ENCODE measurements at places on chromosomes 2 and 18.

DNA sequence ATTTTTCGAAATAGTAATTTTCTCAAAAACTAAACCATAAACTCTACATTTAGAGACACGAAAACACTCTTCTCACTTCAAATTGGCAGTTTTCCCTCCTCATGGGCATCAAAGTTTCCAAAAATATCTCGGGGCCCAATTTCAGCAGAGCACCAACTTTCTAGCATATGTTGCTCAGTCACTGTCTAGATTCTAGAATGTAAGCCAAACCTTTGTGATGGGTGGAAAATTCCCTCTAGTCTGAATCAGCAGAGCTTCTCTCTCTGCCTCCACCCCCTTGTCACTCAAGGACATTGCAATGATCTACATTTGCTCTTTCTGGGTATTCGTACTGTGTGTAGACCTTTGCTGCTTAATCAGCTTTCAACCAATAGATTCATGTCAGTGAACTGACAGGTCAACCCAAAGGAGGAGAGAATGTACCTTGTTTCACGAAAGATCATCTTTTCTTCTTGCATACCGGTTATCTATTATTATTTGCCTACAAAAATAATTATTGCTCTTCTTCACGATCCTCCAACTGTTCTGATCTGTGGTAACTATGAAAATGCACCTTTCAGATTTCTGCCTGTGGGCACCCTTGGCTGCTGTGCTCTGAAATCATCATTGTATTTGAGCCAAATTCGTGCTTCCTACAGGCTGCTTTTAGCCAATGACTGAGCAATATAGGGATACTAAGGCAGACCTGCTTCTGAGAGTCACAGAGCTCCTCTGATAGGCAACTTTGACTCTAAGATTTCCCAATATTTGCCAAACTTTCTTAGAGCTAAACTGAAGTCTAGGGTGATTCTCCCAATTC lies 38.7 kb upstream of the GLS start:
- DNase-seq = no peak

GRCh38 chr2:179238027-179238426 lies 26.6 kb downstream of the SESTD1 start:
- DNase-seq = no peak

DNA sequence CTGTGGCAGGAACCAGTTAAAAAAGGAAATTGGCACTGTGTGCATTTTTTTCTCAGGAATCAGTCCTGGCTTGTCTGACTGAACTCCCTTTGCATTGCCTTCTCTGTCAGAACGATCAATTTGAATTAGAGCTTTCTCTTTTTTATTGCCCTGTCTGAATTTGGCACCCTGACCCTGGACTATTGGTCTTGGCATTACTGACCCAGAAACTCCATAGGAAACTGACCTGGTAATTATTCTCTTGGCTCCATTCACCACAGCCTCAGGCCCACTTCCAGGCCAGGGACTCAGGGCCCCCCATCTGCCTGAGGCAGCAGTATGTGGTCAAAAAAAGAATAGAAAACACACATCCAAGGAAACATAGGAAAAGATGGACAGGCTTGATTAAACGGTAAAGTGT lies 32.0 kb upstream of the CCDC88A start:
- DNase-seq = no peak

DNA sequence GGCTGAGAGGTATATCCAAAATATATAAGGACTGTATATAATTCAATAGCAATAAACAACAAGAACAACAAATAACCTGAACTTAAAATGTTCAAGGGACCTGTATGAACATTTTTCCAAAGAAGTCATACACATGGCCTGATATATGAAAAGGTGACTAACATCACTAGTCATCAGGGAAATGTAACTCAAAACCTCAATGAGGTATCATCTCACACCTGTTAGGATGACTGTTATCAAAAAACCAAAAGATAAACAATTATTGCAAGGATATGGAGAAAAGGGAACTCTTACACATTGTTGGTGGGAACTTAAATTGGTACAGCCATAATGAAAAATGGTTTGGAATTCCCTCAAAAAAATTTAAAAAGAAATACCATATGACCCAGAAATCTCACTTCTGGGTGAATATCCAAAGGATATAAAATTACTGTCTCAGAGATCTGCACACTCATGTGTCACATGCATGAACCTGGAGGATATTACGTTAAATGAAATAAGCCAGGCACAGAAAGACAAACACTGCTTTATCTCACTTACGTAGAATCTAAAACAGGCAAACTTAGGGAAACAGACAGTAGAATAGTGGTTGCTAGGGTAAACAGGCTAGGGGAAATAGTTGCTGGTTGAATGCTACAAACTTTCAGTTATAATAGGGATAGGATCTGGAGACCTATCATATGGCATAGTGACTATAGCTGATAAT lies 334.5 kb upstream of the MMADHC start:
- DNase-seq = no peak

- no peak for DNase-seq
Observed at GRCh38 chr2:175871331-175872004, 130.6 kb downstream of the LNPK start.

- DNase-seq = no peak
Observed at GRCh38 chr2:29220506-29221270, 105.5 kb downstream of the CLIP4 start.

DNA sequence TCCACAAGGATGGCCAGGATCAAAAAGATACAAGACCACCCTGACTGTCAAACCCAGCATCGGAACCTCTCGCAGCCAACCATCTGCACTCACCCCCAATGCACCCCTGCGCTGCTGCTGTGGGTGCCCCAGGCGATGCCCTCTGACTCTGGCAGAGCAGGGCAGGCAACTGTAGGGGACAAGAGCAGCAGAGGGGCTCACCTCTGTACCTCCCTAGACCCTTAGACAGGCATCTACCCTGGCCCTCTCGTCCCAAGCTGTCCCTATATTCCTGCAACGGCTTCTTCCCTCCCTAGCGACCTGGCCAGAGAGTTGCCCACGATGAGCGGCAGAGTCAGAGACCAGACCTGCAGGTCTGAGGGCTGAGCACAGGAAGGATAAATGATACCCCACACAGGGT lies 128.2 kb downstream of the HDAC4 start:
- DNase-seq = no peak

- DNase-seq = no peak
Observed at GRCh38 chr2:49807689-49808088, 653.4 kb upstream of the FSHR start.

GRCh38 chr18:26488417-26489009 lies 59.8 kb downstream of the KCTD1 start:
- peak; percentile 61 for DNase-seq

- no peak for DNase-seq
Observed at GRCh38 chr2:202883987-202884675, 12.6 kb upstream of the ICA1L start.

GRCh38 chr2:231800493-231801091 lies 14.3 kb downstream of the COPS7B start:
- DNase-seq = no peak

GRCh38 chr18:5542515-5543035 lies 1.2 kb downstream of the EPB41L3 start:
- no peak for DNase-seq

GRCh38 chr2:202035941-202036372 lies 2.3 kb downstream of the FZD7 start:
- DNase-seq = no peak

DNA sequence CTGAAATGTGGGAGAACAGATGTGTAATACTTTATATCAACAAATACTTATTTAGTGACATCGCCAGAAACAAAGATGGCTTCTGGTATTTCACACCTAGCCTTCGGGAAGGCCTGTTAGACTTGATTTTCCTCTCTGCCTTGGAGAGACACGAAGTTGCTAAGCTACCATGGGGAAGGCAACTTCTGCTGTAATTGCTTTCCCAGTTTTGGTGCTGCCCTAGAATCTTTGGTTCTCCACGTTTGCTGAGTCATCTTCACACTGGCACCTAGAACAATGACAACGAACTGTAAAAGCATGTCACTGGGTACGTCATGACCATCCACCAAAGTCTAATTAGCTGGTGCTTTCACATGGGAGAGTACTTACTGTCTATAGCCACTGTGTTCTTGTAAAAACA lies 58.7 kb upstream of the ACTR3 start:
- no peak for DNase-seq

DNA sequence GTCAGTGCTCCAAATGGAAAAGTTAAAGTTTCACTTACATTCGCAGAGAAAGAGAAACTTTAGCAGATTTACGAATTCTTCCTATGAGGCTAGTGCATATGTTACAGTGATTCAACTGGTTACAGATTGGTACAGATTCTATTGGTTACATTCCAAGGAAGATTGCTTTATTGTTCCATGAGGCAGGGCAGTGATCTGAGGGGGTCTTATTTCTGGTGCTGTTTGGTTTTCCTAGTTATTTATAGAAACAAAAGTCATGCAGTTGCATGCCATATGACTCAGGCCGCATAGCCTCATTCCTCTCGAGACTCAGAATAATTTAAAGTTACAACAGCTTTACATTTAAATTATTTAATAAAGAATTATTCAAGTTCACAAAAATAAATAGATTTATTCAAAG lies 385.4 kb upstream of the SYT4 start:
- no peak for DNase-seq

DNA sequence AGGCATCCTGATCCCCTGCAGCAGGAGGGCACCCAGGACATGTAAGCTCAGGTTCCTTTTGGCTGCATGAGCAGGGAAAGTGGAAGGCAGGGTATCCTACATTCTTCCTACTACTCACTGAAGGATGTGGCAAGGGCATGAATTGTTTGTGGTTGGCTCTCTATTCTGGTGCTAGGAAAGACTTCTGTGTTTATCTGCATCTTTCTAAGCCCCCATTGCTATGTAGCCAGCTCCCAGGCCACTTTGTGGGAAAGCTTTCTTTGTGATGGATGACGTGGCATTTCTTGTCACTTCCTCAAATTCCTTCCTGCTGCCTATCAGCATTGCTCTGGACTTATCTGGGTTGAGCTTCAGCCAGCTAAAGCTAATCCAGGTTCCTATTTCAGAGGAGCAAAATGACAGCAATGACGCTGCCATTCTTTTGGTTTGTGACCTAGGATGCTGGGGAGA lies 46.2 kb downstream of the MEIS1 start:
- no peak for DNase-seq

GRCh38 chr2:119428488-119429224 lies 3.0 kb upstream of the TMEM37 start:
- DNase-seq = no peak

- no peak for DNase-seq
Observed at GRCh38 chr2:85847051-85847588, 41.7 kb downstream of the ST3GAL5 start.

- DNase-seq = no peak
Observed at GRCh38 chr2:170525566-170525900, 189.6 kb upstream of the SP5 start.

- DNase-seq = no peak
Observed at GRCh38 chr2:217456016-217456415, 546.8 kb downstream of the TNS1 start.

DNA sequence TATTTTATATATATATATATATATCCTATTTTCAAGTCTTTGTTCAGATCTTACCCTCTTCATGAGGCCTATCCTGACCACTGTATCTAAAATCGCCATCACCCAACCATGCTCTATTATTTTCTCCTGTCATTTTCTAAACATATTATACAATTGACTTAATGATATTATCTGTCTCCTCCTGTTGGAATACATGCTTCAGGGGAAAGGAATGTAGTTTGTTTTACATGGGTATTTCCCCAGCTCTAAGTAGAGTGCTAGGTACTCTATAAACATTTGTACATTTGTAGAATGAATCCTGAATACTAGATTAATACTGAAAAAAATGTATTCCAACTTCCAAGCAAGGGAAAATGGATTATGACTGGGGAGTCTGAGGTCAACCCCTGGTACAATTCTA lies 26.2 kb downstream of the TTC21B start:
- no peak for DNase-seq

- no peak for DNase-seq
Observed at GRCh38 chr2:235027558-235028214, 75.9 kb downstream of the SH3BP4 start.

DNA sequence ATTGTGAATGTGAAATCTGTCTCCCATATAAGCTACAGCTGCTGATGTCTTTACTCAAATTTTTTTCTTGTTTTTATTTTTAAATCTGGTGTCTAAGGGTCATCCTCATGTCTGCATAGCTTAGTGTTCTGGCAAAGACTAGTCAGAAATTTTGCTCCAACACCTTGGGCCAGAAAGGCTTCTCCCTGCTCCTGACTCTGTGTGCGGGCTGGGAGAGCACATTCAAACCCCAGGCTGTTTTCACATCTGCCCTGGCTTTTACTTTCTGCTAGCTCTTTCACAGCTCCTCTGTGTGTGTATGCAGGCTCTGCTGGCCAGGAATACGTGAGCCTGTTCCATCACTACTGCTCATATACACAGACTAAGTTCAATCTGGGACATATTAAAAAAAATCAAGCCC lies 102.9 kb upstream of the RIOK3 start:
- no peak for DNase-seq

DNA sequence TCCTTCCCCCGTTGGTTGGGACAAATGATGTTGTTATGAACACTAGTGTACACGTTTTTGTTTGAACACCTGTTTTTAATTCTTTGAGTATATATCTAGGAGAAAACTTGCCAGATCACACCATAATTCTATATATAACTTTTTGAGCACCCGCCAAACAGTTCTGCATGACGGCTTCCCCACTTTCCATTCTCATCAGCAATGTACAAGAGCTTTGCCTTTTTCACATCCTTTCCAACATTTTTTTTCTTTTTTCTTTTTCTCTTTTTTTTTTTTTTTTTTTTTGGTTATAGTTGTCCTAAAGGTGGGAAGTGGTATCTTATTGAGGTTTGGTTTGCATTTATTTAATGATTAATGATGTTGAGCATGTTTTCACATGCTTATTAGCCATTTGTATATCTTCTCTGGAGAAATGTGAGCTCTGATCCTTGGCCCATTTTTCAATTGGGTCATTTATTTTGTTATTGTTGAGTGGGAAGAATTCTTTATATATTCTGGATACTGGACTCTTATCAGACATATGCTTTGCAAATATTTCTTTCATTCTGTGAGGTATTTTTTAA lies 86.9 kb upstream of the ZC3H15 start:
- no peak for DNase-seq

- DNase-seq = no peak
Observed at GRCh38 chr2:238709325-238710025, 138.4 kb upstream of the TWIST2 start.

- DNase-seq = no peak
Observed at GRCh38 chr2:140286377-140286776, 1506.2 kb upstream of the NXPH2 start.

DNA sequence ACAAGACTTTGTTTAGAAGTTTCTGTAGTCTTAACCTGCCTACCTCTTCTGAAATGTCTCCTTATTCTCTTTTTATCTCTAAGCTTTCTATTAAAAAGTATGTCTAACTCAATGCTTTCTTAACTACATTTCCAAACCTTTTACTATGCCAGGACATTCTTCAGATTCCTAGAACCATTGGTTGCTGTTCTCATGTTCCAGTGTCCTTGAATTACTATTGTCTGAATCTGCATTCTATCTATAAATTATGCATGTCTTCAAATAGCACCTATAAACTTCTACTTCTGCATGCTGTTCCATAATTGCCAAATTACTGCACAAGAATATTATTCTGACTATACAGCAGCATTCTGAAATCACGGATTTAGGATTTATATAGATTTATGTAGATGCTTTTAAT lies 166.0 kb upstream of the VWC2L start:
- DNase-seq = no peak
